ENCODE measurements at places on chromosomes 6 and 20. TPM values are rescaled to one million over a fixed set of nuclear protein-coding genes. Genes with fewer than 3 reads are reported as not detected.

GRCh38 chr6:46756469-46757213 is 9.9 kb downstream of the ANKRD66 start:
- H3K27me3 ChIP-seq, result no peaks in the 10 kb centered on the region
- H3K4me3 ChIP-seq, result no peak overlapping the region
- no peaks in the 10 kb centered on the region for H3K36me3 ChIP-seq
- H3K27ac ChIP-seq, result no peak overlapping the region

DNA sequence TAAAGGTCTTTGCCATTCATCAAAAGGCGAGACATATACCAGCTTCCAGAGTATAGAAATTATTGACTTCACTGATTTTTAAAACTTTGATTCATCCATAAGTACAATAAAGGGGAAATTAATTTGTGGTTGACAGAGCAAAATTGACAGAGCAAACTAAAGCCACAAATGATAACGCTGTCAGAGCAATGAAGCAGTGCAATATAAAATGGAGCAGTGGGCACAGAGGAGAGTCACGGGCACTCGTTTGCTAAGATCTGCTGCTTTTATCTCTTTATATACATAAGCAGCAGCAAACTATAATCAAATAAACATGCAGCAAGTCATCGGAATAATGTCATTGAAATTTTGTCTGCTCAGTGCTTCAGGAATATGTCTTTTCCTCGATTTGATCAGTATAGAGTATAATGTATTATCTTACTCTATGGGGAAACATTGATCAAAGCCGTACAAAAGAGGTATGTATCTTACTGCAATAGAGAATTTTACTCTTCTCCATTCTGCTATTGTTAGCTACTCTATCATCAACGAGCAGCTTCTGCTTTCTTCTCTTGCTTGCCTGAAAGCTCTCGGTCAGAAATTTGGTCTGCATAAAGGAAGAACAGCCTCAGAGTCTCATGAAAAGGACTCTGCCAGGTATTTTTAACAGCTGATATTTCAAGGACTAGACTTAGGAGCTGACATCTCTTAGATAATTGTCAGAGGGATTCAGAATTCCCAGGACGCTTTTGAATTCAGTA is 546.0 kb upstream of the ARID1B start:
- no peak for DNase-seq
- H3K4me3 ChIP-seq, result no peak overlapping the region
- no peaks in the 10 kb centered on the region for H3K36me3 ChIP-seq

GRCh38 chr6:155582016-155582991 is 126.7 kb upstream of the NOX3 start:
- no peaks in the 10 kb centered on the region for H3K27me3 ChIP-seq
- no peak overlapping the region for H3K27ac ChIP-seq
- DNase-seq, result no peak
- H3K4me1 ChIP-seq, result no peaks in the 10 kb centered on the region
- no peaks in the 10 kb centered on the region for H3K36me3 ChIP-seq
- H3K4me3 ChIP-seq, result no peak overlapping the region

- no peaks in the 10 kb centered on the region for H3K4me1 ChIP-seq
- no peak overlapping the region for H3K4me3 ChIP-seq
- DNase-seq, result no peak
- H3K27me3 ChIP-seq, result peaks cover 3% of the 10 kb centered on the region
- no peak overlapping the region for H3K27ac ChIP-seq
Observed at GRCh38 chr20:62702895-62703852, 5.5 kb upstream of the NTSR1 start.

COL11A2 gene
- total RNA-seq, result 2.8 TPM

- peaks cover 51% of the 10 kb centered on the region for H3K4me1 ChIP-seq
- H3K27ac ChIP-seq, result peak overlapping the region; percentile 97
- H3K27me3 ChIP-seq, result no peaks in the 10 kb centered on the region
- H3K4me3 ChIP-seq, result peak overlapping the region; percentile 15
- no peaks in the 10 kb centered on the region for H3K36me3 ChIP-seq
- peak; percentile 52 for DNase-seq
Observed at GRCh38 chr6:37819802-37820717, 533 bp downstream of the ZFAND3 start.

FAM217A gene
- not detected for total RNA-seq

DNA sequence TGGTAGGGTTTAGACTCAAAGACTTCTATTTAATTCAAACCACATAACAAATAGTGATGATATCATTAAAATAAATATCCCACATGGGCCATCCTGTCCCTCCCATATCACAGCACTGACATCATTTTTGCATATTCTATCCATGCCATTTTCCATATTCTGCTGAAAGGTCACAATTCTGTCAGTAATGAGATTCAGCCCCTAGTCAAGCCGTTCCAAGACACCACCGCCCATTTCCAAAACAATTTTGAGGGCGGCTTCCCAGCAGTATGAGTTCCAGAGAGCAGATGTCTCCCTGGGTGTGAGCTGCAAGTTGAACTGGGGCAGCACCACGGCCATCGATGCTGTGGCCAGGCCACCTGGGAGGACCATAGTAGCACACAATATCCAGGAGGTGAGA is 65.1 kb upstream of the PLEKHG1 start:
- no peaks in the 10 kb centered on the region for H3K36me3 ChIP-seq
- H3K4me3 ChIP-seq, result no peak overlapping the region
- no peaks in the 10 kb centered on the region for H3K27me3 ChIP-seq
- H3K27ac ChIP-seq, result no peak overlapping the region

All from thyroid gland (tissue), 4 donors.